ENCODE measurements at places on chromosomes 7 and 10.

- no peak for DNase-seq
Measured at GRCh38 chr10:113430634-113431397, 122.0 kb upstream of the HABP2 start.

- DNase-seq: no peak
Measured at GRCh38 chr7:94324380-94325121, 70.1 kb upstream of the COL1A2 start.

GRCh38 chr10:132170561-132171361 is 16.0 kb upstream of the DPYSL4 start:
- peak; percentile 75 for DNase-seq

GRCh38 chr7:141709749-141710148 is 1.6 kb downstream of the WEE2 start:
- DNase-seq: no peak

- DNase-seq: no peak
Measured at GRCh38 chr10:91162050-91162494, 58.4 kb upstream of the PCGF5 start.

GRCh38 chr7:20218279-20218678 is 1.1 kb upstream of the MACC1 start:
- DNase-seq: no peak

DNA sequence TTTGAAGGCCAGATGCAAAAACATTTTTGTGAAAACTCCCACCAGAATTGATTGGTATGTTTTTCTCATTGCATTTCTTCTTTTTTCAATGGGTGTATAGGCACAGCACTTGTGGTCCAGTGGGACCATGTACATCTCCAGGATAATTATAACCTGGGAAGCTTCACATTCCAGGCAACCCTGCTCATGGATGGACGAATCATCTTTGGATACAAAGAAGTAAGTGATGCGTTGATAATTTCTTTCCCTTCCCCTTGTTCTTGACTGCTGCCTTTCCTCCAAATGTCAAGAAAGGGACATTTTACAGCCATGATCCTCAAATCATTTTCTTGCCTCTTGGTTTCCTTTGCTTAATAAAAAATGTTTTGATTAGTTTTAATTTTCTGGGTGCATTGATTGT is 331.5 kb downstream of the PLXDC2 start:
- DNase-seq: no peak

DNA sequence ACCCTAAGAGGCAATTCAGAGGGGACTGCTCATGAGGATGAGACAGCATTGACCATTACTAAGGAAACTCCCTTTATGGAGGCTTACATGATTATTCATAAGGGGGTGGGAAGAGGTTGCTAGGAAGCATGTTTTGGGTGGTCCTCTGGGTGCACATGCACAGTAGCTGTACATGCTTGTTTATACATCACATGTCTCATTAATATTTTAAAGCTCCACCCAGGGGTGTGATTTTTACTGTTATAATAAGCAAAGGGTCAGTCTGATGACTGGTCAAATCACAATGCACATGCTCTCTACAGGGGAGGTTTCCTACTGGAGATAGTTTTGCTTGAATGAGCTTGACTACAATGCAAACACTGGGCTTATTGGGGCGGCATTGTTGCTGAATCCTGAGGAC is 23.8 kb upstream of the PPP1R9A start:
- DNase-seq: no peak

DNA sequence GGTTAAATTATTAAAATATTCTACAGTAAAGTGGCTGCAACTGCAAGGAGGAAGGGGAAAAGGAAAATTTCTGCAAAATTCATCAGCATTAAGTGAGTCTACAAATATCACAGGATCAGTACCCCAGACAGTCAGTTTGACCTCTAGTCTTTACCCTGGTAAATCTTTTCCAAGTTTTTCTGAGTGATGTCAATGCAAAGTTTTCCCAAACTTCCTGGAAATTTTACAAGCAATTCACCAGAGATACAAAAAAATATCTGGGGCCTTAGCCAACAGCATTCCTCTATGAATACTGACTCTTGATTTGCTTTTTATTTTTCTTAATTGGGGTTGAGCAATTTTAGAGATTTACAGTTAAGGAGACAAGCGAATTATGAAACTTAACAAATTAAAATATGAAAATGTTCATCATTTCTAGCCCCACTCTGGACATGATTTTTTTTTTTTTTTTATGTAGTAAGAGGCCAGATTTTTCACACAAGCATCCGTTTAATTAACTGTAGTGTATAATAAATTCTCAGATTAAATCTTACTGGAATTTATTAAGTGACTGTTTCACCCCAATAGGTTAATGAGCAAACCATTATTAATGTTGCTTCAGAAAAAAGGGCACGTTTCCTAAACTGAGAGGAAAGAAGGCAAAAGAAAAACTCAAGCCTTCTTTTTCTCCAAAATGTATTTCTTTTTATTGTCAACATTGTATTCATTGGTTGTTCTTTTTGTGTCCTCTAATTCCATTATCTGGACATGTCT is 539.5 kb upstream of the FZD8 start:
- no peak for DNase-seq

DNA sequence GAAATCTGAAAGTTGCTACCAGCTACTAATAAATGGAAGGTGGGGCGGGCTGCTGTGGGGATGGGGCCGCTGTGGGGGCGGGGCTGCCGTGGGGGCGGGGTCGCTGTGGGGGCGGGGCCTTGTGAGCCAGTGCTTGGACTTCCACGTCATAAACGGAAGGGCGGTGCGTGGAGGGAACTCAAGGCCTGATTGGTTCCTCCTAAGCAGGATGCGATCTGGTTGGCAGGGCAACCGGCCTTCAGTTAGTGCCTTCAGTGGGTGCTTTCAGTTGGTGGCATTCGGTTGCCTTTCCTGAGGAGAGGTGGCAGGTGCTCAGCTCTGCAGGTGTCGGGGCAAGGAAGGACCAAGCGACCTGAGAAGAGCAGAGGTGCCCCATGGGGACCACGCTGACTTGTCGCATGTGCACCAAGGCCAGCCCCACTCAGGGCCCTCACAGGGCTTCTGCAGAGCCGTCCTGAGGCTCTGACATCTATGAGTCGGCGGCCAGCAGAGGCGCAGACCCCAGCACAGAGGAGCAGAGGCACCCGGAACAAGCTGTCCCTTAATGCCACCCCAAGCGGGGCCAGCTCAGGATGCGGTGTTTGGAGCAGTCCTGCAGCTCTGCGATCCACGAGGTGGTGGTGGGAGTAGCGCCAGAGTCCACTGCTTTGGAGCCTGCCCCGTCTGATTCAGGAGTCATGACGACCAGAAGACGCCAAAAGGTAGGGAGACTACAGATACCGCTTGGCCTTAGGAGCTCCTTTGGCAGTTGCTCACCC is 54.4 kb upstream of the PDSS1 start:
- DNase-seq: no peak

- no peak for DNase-seq
Measured at GRCh38 chr7:152588350-152588749, 87.6 kb downstream of the XRCC2 start.

- DNase-seq: no peak
Measured at GRCh38 chr7:116970238-116970910, 17.1 kb downstream of the ST7 start.

DNA sequence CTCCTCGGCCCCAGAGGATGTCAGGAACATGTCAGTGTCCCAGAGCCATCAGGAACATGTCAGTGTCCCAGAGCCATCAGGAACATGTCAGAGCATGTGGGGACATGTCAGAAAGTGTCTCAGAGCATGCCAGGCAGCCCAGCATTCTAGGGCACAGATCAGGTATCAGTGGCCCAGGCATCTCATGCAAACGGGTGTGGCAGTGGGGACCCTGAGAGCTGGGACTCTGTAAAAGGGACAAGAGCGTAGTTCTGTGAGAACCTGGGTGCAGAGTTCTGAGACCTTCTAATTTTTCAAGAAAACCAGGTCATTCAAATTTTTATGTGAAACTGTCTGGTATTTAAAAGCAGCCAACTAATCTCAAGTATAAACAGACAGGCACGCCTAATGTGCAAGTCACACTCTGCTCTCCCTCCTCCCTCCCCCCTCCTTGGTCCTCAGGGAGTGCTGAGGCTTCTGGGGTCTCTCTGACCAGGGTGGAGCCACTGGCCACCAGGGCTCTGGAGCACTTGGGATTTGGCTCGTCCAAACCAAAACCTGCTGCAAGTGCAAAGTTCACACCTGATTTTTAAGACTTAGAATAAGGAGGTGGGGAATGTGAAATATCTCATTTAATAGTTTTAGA is 64.6 kb downstream of the ALOX5 start:
- DNase-seq: no peak

DNA sequence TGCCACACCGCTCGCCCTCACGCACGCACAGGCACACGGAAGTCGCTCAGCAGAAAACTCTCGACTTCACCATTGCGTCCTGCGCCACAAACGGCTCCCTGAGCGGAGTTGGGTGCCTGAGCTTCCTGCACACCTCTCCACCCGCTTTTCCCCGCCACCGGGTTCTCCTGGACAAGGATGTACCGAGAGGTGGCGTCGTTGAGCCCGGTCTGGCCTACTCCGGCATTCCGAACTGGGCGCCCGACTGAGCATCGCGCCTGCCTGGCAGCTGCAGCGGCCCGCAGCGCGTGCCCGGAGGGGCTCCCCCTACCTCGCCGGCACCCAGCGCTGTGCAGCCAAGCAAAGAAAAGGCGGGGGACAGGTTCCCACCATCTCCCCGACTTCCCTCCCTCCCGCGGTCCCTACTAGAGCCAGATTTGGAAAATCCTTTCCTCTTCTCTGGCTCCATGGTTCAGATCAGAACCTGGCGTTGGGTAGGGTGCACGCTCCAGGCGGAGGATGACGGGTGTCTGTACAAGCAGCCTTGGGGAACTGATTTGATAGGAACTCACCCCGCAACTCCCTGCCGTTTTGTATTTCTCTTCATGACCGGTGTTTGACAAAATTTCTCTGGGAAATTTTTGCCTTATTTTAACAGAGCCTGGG is 1.7 kb downstream of the SORCS3 start:
- peak; percentile 87 for DNase-seq

- DNase-seq: no peak
Measured at GRCh38 chr7:52085610-52086009, 769.0 kb upstream of the COBL start.

DNA sequence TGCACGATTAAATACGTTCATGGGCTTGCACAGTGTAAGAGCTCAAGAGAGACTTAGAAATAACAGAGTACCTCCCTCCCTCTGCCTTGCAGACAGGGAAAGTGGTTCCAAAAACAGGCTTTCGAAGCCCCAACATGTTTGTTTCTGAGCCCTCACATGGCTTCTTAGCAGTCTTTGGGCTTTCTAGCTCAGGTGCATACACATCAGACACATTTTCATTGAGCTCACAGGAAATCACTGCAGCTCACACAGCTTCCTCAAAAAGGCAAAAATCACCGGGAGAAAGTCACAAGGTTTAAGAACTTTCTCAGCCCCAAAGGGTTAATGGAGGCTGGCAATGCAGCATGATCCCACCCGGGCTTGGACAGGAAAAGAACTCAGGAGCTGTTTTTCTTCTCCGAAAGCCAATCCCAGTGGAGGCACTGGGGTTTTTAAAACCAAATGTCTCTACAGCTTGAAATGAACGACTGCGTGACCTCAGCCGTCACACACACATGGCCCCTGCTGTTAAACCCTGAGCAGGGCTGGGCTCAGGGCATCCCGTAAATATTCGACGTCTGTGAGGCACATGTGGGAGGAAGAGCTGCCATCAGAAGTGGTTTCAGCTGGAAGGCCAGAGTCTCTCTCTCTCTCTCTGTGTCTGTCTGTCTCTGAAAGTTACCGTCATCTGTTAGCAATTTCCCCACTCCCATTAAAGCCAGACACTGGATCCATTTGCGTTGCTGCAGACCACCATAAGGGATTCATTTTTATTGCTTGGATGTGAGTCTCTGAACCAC is 69.7 kb downstream of the CALML3 start:
- DNase-seq: no peak

DNA sequence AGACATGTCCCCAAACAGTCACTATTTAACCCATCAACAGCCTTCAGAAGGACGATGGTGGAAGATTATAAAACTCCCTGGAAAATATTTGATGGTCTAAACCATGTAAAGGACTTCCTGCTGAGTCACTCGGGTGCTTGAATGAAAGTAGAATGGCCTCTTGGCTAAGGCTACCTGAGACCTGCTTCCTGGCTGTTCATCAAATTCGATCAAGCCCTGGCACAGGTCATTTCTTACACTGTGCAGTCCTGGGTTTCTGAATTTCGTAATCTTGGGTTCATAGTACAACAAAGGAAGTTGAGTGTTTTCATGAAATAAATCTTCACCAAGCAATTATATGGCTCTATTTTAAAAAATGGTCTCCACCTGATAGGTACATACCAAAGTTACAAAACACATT is 260.3 kb upstream of the RNF32 start:
- DNase-seq: no peak

- DNase-seq: no peak
Measured at GRCh38 chr10:92187101-92187500, 103.8 kb downstream of the CPEB3 start.

DNA sequence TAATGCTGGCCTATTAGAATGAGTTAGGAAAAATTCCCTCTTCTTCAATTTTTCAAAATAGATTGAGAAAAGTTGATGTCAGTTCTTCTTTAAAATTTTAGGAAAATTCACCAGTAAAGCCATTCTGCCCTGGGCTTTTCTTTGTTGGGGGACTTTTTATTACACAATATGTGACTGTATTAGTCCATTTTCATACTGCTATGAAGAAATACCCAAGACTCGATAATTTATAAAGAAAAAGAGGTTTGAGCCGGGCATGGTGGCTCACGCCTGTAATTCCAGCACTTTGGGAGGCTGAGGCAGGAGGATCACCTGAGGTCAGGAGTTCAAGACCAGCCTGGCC is 12.7 kb downstream of the TAS2R40 start:
- DNase-seq: no peak

GRCh38 chr7:74364061-74364460 is 74.9 kb downstream of the CLIP2 start:
- no peak for DNase-seq

- peak; percentile 45 for DNase-seq
Measured at GRCh38 chr10:78588194-78588811, 480.5 kb upstream of the ZMIZ1 start.

DNA sequence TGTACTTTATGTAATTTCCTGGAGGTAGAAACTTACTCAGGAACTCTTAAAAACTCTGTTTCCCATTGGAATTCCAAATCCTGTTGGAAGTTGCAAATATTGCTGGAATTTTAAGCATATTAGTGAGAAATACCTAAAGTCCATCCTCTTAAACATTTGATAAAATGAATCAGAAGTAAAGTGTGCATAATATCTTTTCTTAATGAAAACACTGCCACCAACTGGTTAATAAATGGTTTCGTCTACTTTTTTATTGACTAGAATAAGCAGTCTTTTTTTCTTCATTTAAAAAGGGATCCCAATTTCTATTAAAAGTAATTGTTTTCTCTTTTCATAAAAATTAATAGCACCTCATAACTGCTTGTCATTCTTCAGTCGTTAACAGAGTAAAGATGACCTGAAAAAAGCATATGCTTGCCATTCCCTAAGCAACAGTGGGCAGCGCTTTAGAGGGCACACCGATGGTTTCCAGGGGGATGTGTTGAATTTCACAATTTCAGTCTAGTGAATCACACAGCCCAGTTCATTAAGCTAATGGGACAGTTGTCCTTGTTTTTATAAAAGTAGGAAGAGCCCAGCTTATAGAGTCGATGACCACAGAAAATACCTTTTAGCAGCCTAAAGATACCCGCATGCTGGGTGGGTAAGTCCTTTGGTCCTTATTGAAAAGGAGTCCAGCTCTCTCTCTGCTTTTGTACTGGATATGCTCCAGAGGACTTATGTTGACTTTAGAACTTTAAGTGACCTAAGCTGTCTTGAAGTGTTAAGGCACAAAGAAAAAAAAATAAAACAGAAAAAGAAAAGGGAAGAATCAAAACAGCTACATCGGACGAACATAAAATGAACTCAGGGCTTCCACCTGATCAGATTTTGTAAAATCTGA is 28.5 kb downstream of the NPS start:
- peak; percentile 40 for DNase-seq

GRCh38 chr7:112930787-112931186 is 140.6 kb upstream of the TMEM168 start:
- DNase-seq: no peak
